ENCODE measurements at places on chromosomes 16 and 17.

DNA sequence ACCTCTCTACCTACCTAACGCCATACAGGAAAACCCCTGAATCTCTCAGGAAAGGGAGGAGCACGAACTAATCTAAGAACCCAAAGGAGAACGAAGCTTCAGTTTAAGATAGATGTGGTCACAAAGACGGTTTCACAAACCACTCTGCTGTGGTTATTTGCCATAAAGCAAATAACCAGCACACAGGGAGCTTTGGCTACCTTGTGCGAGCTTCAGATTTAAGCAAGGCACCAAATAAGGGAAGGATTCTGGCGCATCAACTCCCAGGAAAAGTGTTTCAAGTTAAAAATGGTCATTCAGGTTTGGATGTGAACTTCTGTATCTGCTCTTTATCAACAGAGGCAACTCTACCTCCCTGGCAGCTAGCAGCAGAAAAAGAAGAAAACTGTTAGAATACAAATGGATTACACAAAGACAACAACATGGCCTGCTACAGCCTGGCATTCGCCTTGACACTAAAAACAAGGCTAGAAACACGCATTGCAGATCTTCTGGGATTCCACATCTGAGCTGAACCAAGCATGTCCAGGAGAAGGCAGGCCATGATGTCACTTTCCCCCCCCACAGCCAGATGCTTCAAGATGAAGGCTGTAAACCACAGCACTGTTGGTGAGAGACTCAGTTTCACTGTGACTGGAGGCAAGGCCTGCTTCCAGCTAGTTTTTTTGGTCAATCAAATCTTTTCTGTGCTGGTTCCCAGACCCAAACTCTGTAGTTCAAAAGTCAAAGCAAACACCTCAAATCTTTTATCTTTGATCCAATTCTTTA, 43.6 kb downstream of the SMG6 start:
- no peak for DNase-seq

GRCh38 chr17:18108401-18109312, at the start of gene MYO15A:
TSS of gene MYO15A (plus strand) at chr17:18108756. CDS start at chr17:18118801, 10,045 bp downstream.
- no peak for DNase-seq

DNA sequence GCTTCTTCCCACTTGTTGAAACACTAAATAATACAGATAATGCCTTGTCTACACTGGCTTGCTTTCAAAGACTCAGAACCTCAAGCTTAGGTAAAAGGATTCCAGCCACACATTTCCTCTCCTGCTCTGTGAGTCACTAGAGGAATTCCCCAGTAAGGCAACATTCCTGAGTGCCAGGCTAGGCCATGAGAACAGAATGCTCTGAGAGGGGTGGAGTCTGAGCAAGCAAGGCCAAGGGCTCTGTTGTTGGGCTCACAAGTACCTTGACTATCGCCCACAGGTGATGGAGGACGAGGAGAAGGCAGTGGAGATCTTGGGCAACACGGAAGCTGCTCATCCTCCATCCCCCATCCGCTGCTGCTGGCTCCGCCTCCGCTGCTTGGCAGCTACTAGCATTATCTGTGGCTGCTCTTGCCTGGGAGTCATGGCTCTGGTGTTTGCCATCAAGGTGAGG, 6.7 kb upstream of the PHKG2 start:
- DNase-seq = no peak

DNA sequence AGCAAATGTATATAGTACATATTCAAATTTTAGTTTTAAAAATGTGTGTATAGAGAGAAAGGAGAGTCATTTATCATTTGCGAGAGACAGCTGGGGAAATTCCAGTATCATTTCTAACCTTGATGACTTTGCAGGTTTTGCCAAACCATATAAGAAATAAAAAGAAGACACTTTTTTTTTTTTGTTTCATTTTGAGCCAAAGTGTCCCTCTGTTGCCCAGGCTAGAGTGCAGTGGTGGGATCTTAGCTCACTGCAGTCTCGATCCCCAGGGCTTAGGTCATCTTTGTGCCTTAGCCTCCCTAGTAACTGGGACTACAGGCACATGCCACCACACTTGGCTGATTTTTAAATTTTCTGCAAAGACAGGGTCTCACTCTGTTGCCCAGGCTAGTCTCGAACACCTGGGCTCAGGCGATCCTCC, 38.4 kb upstream of the VWA3A start:
- no peak for DNase-seq

- DNase-seq = no peak
Measured at GRCh38 chr17:7479213-7480088, at the start of gene ZBTB4. TSS of gene ZBTB4 (minus strand) at chr17:7479631. CDS start at chr17:7466801, 12,830 bp downstream.

- DNase-seq = no peak
Measured at GRCh38 chr17:49288388-49288787, 57.8 kb upstream of the PHOSPHO1 start.

GRCh38 chr17:43405861-43406260, 7.1 kb downstream of the ARL4D start:
- DNase-seq = no peak

DNA sequence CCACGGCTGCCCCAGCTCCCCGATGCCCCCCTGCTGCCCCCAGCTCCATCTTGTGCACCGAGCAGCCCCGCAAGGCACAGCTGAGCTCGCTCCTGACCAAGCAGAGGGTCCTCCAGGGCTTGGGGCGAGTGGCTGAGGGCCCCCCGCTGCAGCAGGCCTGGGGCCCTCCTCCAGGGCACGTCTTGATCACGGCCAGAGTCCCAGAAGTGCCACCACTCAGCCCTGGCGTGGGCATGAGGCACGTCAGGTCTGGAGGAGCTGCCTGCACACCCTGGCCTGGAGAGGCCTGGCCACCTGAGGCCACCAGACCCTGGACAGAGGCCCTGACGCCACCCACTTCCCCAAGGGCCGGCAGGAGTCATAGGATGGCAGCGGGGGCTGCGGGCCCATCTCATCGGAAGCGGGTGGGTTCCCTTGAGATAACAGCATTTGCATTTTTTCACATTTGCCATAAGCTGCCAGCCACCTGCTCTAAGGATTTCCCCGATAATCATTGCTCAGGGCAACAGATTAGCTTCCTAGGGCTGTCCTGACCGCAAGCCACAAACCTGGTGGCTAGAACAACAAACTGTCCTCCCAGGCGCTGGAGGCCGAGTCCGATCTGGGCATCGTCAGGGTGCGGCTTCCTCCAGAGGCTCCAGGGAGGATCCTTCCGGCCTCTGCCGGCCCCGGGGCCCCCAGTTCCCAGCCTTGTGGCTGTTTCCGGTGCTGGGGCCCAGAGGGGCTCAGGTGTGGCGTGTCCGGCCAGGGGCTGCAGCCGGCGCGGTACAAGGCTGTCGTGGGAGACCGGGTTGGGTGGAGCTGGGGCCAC, 23.9 kb upstream of the C1QTNF8 start:
- DNase-seq = no peak

DNA sequence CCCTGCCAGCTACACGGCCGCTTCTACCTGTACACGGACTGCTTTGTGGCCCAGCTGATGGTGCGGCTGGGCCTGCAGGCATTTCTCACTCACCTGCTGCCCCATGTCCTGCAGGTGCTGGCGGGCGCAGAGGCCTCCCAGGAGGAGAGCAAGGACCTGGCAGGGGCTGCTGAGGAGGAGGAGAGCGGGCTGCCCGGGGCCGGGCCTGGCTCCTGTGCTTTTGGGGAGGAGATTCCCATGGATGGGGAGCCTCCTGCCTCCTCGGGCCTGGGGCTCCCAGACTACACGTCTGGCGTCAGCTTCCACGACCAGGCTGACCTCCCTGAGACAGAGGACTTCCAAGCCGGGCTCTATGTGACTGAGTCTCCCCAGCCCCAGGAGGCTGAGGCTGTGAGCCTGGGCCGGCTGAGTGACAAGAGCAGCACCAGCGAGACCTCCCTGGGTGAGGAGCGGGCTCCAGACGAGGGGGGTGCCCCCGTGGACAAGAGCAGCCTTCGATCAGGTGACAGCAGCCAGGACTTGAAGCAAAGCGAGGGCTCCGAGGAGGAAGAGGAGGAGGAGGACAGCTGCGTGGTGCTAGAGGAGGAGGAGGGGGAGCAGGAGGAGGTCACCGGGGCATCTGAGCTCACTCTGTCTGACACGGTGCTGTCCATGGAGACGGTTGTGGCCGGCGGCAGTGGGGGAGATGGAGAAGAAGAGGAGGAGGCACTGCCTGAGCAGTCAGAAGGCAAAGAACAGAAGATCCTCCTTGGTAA, 3.5 kb downstream of the WDR81 start:
- DNase-seq = no peak

DNA sequence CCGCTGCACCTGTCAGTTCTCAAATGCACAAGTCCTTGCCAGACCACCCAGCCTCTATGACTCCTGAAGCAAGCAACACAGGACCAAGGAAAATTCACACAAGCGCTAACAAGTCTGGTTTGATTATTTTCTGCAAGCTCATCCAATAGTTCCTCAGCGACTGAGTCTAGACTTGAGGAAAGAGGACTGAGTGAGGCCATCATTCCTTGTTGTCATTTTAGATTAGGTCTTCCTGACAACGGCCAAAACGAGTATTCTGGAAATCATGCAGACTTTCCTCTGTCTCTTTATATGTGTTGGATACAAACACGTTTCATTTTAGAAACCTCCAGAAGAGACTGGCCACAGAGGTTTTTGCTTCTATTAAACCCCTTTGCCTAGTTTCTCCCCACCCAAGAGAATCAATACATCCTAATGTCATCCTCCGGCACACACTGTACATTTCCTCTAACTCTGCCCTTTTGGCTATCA, 561 bp downstream of the CCDC47 start:
- DNase-seq = no peak

DNA sequence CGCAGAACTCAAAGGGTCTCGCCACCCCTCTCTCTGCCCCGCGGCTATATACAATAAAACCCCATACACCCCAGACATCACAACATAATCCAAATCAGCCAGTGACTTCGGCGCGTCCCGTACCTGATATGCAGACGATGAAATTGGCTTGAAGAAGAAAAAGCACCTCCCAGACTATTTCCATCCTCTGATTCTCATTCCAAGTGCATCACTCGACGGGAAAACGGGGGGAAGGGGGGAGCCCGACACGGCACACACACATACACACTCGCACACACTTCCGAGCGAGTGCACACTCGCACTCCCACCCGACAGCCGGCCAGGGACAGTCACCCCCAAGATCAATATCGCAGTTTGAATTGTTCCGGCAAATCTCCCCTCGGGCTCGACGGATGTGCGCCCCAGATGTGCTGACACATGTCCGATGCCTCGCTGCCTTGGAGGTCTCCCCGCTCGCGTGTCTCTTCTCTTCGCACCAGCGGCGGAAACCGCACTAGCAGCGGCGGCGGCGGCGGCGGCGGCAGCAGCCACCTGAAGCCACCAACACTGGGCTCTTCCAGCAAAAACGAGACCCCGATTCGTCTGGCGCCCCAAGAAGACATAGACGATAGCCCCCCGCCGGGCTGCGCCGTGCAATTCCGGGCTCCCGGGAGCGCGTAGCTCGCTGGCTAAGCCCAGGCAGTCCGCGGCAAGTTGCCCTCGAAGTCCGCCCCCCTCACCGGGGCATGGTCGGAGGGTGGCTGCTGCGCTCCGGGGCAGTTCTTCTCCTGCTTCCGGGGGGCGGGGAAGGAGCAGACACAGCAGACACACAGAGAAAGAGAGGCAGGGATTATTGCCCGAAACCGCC, 688 bp downstream of the CA10 start:
- DNase-seq = no peak

DNA sequence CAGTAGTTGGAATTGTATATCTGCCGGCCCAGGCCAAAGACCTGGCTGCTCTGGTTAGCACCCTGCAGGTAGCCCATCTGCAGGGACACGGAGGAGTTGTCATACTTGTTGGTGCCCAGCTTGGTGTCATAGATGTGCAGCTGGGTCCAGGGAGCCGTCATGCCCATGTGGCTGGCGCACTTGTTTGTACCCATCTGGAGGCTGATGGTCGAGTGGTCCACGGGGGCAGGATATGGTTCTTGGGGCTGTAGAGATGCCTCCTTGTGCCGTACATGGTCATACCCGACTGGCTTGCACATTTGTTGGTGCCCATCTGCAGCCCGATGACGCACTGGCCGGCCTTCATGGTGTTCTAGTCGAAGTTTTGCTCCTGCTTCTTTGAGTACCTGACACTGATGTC, 6.0 kb downstream of the CDH3 start:
- no peak for DNase-seq

GRCh38 chr17:71315568-71315967, 805.3 kb upstream of the SOX9 start:
- no peak for DNase-seq

- DNase-seq = no peak
Measured at GRCh38 chr17:57518587-57519581, 226.2 kb downstream of the CCDC182 start.

DNA sequence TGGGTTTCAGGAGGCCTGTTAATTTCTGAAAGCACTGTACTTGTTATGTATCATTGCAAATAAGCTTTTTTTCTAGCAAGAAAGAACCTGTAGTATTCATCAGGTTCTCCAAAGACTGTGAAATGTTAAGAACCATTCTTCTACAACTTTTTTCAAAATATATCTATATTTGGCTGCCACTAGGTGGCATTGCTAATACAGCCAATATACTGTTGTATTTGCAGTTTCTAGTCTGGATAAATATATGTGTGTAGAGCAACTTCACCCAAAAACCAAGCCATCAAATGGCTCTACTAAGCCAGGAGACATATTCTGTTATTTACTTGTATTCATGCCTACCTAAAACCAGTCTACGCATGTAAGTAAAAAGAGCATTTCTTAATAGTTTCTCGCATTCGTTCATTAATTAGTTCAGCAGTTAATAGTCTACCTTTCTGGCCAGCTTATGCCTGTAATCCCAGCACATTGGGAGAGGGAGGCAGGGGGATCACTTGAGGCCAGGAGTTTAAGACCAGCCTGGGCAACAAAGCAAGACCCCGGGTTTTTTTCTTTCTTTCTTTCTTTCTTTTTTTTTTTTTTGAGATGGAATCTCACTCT, 39.5 kb downstream of the VMP1 start:
- no peak for DNase-seq

GRCh38 chr17:81845361-81845760, 10.5 kb upstream of the PPP1R27 start:
- DNase-seq = no peak
